GM23338 (cell line): ENCODE measurements at places on chromosomes 12 and 14.

DNA sequence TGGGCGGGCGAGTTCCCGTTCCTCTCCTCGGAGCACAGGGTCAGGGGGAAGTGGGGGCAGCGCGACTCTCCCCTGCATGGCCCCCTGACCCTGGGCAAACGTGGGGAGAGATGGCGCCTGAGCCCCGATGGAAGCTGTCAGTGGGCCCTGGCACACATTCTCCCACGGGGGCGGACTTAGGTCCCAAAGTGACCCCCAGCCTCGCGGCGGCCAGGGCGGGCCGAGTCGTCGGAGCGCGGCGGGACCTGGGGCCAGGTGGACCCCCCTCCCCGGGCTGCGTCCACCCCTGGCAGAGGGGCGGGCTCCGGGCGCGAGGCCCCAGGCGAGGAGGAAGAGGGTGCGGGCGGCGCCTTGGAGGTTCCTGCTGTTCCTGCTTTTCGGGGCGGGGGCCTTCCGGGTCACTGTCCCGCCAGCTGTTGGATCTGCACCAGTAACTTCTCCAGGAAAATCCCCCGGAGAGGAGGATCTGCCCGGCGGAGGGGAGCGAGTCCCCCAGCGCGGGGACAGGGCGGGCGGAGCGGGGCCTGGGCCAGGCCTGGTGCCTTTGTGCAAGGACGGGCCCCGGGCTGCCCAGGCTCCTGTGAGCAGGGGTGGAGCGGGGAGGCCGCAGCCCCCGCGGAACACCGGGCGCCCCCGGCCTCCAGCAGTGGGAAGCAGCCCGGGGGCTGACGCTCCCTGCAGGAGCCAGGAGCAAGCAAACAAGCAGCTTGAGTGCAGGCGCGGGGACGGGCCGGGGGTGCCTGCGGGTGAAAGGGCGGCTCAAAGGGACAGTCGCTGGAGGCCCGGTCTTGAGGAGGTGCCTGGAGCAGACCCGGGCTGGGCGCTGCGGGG is 15.3 kb downstream of the TNFAIP2 start:
- no peak for DNase-seq

GRCh38 chr12:1851151-1851701 is 30.9 kb downstream of the LRTM2 start:
- DNase-seq: no peak

DNA sequence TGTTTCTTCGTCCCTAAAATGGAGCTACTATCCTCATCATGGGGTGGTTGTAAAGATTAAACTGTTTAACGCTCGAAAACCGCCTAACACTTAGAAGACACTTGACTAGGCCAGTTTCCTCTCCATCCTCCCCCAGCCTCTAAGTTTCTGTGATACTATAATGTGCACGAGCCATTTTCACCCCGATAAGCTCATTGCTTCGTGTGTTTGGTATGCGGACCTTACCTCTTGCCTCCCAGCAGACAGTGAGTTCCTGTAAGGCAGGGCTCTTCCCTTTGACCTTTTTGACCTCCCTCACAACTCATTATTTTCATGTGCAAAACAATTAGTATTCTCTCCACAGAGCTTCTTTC is 499 bp upstream of the GXYLT1 start:
- peak; percentile 35 for DNase-seq

DNA sequence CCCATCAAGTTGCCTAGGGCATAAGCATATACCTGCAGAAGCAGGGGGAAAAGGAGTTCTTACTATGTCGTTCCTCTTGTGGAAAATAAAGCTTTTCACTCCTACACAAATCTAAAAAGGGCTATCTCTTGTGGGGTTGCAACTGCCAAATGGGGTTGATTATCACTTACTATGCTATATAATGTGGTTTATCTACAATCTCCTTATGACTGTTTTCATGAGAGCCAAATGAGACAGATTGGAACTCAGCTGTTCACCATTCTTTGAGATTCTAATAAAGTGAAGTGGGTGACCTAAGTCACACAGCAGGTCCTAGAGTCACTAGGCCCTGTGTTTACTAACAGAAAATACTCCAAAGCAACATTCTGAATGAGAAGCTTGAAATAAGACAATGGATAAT is 47.7 kb downstream of the CIT start:
- no peak for DNase-seq

GRCh38 chr12:128823216-128823915 is 392 bp downstream of the SLC15A4 start:
- peak; percentile 39 for DNase-seq

DNA sequence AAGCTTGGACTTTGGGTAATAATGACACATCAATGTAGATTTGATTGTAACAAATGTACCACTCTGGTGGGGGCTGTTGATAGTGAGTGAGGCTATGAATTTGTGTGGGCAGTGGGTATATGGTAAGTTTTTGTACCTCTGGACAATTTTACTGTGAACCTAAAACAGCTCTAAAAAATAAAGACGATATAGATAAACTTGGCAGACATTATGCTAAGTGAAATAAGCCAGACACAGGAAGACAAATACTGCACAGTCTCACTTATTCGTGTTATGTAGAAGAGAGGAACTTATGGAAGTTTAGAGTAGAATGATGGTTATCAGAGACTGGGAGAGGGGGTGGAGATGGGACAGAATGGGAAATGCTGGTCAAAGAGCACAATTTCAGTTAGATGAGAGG is 8.7 kb downstream of the KRT6C start:
- DNase-seq: no peak
